NCI-H1048 (cell line): ENCODE measurements at places on chromosomes 5 and 9.

DNA sequence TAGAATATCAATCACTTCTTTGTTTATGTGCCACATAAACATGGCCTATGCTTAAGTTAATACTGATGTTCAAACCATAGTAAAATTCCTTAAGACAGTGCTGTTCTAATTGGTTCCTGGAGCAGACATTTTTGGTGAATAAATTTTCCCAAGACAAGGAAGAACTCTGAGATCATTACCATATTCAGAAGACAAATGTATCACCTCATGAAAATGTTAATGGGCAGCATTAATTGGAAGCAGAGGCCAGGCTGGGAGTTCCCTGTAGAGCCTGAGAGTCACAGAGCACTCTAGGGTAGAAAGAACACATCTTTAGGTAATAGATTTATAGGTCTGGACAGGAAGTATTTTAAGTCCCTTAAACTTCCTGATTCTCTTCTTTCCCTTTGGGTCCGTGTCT, 240.2 kb downstream of the MAN2A1 start:
- no peak for DNase-seq

DNA sequence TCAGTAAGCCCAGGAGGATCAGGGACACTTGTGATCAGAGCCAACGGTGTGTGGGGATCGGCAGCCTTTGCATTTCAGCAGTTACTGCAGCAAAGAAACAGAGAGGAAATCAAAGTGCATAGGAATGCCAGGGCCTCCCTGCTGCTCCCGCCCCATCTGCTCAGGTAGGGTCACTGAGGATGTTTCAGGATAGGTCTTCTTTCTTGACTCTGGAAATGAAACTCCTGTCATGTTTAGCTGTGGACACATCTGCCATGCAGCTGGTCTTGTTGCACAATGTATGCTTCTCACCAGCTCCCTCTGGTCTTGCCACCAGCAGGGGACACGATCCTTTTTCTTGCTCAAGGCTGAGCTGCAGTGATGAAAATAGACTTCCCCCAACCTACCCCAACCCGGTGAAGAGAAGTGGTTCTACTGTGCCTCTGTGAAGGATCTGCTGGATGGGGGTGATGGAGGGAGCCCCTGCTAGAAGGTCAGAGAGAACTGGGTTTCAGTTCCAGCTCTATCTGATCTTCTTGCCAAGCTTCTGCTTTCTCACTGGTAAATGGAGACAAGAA, 185.2 kb upstream of the KLF4 start:
- DNase-seq: no peak

DNA sequence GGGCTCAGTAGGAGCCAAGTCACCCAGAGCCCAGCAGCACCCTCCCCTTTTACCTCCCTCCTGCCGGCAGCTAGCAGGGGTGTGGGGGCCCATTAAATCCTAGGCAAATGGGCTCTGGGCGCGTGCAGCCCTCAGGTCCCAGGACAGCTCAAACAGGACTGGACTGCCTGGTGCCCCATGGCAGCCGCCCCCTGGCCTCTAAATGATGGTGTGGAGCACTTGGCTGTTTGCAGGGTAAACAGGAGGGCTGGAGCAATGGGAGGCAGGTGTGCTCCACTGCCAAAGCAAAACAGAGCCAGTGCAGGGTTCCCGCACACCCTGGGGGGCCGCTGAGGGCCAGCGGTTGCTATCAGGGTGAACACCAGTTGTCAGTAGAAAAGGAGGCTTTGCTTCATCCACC, 55.9 kb upstream of the C5orf58 start:
- no peak for DNase-seq

- DNase-seq: no peak
Measured at GRCh38 chr9:108666240-108666784, 189.5 kb downstream of the ACTL7B start.

GRCh38 chr5:74042959-74043358, 417.0 kb downstream of the ARHGEF28 start:
- no peak for DNase-seq

DNA sequence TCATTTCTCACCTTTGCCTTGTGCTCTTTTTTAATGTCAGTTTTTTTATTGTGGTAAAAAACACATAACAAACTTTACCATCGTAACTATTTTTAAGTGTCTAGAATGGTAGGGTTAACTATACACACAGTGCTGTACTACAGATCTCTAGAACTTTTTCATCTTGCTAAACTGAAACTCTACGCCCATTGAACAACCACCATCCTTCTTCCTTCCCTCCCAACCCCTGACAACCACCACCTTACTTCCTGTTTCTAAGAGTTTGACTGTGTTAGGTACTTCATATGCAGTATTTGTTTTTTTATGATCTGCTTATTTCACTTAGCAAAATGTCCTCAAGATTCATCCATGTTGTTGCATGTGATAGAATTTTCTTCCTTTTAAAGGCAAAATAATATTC, 54.9 kb downstream of the PSAT1 start:
- DNase-seq: no peak

DNA sequence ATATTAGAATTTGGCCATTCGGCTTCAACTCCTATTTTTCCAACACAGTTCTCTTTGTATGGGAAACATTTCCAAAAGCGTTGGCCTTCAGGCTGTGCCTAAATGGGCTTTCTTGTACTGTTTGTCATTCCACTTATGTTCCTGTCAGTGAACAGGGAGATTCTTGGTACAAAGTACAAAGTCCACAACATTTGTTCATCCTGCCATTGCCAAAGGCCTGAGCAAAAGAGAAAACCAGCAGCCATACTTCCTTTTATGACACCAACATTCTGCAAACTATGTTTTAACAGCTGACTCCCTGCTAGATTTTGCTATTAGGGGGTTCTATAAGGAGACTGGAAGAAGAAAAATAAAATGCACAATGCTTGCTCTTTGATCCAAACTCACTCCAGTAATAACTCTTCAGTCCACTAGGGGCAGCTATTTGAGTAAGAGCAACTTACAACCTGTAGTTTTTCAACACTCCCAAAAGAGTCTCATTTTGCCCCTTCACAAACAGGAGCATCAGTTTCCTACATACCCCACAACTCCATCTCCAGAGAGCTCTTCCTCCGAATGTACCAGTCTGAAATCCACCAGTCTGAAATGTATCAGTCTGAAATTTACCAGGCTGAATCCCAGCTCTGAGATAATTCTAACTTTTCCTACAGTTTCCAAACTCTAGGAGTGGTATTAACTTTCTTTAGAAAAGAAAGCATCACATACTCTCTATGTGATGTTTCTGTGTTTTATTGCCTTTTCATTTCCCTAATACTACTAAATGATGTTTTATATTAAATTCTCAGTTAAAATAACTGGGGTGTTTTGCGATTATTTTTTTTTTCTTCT, 693.8 kb downstream of the DNAH5 start:
- no peak for DNase-seq

- no peak for DNase-seq
Measured at GRCh38 chr5:18395126-18396110, 761.2 kb downstream of the TAF11L14 start.

DNA sequence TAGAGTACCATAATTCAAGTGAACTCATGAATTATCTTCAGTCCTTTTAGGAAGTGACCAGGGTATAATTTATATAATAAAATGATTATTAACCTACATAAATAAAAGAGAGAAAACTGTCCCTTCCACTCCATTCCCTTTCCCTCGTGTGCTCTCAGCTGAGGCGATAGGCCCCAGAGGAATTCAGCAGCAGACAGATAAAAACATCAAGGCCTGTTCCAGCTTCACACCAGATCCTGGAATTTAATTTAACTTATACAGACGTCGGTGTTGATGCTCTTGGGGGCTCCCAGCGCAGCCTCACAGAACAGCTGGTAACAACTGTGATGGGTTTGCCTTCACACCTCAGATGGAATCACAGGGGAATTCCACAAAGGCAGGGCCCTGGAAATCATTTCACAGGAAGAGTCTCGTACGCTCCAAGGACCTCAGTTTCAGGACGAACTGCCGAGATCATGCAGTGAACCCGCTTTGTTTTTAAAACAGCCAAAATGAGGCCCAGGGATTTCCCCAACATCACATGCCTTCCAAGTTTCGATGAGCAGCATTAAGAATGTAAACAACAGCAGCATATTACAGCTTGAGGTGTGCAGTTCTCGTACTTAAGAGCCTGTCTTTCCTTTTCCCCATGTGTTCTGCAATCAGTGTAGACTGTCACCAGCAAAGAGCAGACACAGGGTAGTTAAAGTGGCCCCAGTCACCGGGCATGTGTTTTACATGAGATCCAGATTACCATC, 73.6 kb upstream of the ALDH1B1 start:
- DNase-seq: no peak

DNA sequence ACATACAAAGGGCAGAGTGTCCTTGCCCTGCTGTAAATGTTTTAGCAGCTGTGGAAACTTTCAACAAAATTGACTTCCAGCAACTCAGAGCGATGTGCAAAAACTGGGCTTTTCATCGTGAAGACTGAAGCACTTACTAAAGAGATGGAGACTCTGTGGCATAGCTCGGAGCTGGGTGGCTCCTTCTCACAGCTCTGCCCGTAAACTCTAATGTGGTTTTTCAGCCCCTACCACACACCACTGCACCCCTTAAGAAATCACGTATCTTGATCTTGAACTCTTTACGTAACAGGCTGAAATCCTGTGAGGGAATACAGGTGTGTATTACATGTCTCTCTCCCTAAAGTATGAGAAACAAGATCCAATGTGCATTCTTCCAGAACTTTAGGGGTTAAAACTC, 124.4 kb downstream of the MEF2C start:
- DNase-seq: no peak

GRCh38 chr9:126126807-126127206, 199.8 kb upstream of the MVB12B start:
- DNase-seq: no peak

GRCh38 chr9:5688109-5688508, 59.2 kb downstream of the RIC1 start:
- DNase-seq: no peak

DNA sequence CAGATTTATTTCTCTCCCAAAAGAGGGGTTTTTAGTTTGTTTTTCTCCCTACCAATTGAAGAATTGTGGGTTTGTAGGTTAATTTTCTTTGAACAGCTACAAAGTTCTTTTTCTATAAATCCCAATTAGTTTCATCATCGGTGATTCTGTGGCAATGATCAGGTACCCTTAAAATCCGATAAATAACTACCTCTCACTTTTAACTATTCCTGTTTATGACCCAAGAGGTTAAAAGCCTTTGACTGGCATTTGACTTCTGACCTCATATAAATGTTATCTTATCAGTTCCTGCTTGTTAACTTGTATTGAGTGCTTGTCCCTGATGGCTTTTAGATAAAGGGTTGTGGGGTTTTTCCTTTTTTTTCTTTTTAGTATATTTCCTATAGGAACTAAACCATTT, 124.4 kb upstream of the TMEM161B start:
- DNase-seq: no peak
